ENCODE measurements at places on chromosomes 16 and 17.

- no peak for DNase-seq
Observed at GRCh38 chr16:69852815-69853214, 90.7 kb downstream of the WWP2 start.

DNA sequence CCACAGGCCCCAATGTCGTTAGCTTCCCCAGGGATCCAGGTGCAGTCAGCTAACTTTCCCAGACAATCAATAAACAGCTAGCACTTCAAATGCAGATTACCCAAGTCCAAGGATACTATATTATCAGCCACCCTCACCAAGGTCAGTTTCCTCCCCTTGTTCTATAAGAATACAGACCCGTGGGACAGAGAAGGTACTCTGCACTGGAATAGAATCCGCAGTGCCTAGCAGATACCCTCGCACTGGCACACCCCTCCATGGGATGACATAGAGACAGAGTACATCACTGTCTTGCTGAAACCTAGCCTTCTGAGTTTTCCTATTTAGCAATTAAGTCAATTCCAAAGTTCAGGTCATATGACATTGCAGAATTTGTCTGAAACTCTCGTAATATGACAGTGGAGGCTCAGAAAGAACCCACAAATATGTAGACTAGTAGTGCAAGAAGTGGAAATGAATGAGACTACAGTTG, 40.0 kb upstream of the ABCA10 start:
- no peak for DNase-seq

DNA sequence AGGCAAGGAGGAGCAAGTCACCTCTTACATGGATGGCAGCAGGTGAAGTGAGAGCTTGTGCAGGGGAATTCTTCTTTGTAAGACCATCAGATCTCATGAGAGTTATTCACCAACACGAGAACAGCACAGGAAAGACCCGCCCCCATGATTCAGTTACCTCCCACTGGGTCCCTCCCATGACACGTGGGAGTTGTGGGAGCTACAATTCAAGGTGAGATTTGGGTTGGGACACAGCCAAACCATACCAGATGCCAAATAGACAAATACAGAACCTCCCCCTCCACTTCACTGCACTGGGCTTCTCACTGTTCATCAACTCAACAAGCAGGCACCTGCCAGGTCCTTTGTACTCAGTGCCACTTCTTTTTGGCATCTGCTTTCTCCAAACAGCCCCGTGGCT, 100.2 kb downstream of the WSCD1 start:
- no peak for DNase-seq

- no peak for DNase-seq
Observed at GRCh38 chr16:14117051-14117450, 45.9 kb downstream of the MRTFB start.

- no peak for DNase-seq
Observed at GRCh38 chr17:64500862-64501765, 4.3 kb upstream of the POLG2 start.

DNA sequence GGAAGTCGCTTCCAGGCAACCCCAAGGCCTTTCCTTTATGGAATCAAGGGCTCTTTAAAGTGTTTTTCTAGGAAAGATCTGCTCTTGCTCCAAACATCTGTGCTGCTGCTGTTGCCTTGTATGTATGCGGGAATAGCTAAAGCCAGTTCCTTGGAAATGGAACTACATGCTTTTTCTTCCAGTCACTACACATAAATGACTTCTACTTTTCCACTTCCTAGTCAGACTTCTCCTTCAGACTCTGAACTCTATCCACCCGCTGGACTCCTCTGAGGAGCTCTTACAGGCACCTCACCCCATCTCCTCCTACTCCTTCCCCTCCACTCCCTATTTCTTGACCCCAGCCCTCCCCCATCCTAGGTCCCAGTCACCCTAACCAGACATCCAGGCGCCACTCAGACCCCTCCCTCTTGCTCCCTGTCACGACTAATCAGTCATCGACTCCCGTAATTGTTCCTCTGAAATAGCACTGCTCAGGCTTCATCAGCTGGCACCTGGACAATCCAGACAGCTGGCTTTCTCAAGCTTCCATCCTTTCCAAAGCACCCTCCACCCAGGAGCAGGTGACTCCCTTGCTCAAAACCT, 15.0 kb upstream of the PEMT start:
- no peak for DNase-seq

- no peak for DNase-seq
Observed at GRCh38 chr17:70859829-70860228, 690.5 kb downstream of the KCNJ2 start.

DNA sequence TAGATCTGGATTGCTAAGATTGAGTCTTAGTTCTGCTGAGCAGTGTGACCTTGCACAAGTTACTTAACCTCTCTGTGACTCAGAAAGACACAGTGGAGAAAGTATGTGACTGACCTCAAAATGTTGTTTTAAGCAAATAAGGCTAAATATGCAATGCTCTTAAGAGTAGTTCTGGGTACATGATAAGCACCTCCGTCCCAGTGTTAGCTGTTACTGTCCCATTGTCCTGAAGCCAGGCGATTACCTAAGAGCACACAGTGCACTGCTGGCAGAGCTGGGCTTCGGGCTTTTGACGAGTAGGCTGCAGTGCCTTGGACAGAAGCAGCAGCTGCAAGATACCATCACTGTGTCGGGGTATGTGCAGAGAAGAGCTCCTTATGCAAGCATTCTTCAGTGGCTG, 32.7 kb upstream of the FOXF1 start:
- no peak for DNase-seq

- DNase-seq: no peak
Observed at GRCh38 chr16:65782611-65783600, 583.6 kb upstream of the CDH5 start.

GRCh38 chr17:49691086-49691676, 13.3 kb upstream of the SPOP start:
- no peak for DNase-seq

GRCh38 chr17:3015890-3016289, 47.5 kb downstream of the OR1D5 start:
- DNase-seq: no peak

DNA sequence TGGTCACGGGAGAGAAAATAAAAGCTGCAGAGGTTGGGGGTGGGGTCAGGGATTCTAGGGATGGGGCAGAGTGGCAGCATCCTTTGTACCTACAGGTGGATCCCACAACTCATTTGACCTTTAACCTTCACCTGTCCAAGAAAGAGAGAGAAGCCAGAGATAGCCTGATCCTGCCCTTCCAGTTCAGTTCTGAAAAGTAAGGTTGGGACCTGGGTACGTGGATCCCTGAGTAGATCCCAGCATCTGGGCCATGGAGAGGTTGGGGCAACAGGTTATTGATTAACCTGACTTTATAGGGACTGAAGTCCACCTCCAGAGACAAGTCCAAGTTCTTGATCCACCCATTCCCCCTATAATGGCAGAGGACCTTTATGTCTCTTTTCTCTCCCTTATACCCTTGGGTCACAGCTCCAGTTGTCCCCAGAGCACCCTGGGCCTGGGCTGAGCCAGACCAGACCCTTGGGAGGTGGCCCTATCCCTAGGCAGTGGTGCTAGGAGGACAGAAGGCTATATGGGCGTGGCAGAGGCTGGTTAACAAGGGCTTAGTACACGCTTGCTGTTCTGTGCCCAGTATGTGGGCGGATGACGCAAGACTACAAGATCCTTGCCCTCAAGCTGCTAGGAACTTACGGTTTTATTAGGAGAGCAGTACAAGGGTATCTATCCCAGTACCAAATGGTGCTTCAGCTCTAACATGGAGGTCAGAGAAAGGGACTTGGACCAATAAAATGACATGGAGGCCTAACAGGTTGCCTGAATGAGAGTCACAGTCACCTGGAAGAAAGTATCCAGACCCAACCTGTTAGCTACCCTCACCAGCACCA, 3.3 kb downstream of the CLDN7 start:
- DNase-seq: no peak

- DNase-seq: no peak
Observed at GRCh38 chr16:16090238-16090637, 133.1 kb downstream of the ABCC6 start.

- DNase-seq: no peak
Observed at GRCh38 chr17:38852771-38853291, 690 bp downstream of the RPL23 start.

GRCh38 chr16:53899431-53899830, 195.5 kb downstream of the FTO start:
- no peak for DNase-seq

- peak; percentile 88 for DNase-seq
Observed at GRCh38 chr16:27449434-27450195, 47.6 kb downstream of the IL21R start.

DNA sequence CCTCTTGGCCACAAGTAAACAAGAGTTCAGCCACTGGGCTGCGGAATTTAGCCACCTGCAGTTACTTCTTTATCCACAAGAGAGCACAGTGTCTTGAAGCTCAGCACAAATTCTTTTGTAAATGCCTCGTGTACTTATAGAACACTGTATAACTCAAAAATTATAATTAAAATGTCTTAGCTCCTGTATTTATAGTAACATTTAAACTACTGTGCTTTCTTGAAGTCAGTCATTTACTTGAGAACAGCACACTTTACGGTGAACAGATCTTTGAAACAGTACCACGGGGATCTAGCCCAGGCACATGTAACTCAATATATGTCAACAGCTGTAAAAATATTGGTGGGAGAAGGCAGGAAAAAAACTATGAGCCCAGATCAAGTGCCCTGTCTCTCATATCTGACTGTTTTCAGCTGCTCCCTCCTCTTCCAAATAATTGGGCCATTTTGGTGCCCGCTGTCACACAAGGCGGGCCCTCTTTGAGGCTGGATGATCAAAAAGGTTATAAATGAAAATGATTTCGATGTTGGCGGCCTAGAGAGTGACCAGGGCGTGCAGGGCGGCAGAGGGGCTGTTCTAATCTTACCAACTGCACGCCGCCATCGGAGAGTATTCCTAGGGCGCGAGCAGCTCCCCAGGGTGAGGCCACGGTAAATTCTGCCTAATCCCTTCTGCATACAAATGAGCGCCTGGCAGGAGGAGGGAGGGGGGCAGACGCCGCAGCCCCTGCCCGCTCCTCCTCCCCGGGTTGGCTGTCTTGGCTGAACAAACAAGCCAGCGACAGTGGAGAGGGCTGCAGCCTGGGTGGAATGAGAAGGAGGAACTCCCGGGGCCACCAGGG, 183.2 kb downstream of the C16orf78 start:
- DNase-seq: no peak

- no peak for DNase-seq
Observed at GRCh38 chr17:76184290-76184689, 43.2 kb upstream of the FOXJ1 start.

- DNase-seq: no peak
Observed at GRCh38 chr17:76834870-76835269, 33.3 kb upstream of the MGAT5B start.

DNA sequence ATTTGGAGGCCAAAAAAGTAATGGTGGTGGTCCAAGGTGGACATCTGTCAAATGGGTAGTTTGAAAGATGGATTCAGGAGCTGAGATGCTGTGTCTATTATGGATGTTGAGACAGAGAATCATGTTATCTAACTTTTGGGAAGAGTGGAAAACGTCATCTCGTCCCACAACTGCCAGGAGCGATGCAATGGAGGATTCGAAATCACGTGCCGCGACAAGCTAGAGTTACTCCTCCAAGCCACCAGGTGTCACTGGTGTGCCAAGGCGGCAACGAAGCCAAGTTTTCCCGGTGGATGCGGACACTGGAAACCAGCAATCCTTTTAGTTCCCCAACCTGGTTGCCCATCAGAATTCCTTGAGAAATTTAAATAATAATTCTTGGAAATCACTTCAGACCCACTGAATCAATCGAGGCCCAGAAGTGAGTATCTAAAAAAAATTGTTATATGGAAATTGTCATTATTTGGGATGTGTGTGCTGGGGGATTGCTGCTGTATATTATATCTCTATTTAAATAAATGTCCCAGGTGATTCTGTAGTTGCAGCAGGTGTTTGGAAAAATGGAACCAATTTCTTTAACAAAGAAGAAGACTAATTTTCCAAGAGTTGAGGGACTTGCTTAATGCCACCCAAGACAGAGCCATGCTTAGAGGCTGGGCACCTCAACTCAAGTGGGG, 206.1 kb downstream of the HAPSTR1 start:
- DNase-seq: no peak

DNA sequence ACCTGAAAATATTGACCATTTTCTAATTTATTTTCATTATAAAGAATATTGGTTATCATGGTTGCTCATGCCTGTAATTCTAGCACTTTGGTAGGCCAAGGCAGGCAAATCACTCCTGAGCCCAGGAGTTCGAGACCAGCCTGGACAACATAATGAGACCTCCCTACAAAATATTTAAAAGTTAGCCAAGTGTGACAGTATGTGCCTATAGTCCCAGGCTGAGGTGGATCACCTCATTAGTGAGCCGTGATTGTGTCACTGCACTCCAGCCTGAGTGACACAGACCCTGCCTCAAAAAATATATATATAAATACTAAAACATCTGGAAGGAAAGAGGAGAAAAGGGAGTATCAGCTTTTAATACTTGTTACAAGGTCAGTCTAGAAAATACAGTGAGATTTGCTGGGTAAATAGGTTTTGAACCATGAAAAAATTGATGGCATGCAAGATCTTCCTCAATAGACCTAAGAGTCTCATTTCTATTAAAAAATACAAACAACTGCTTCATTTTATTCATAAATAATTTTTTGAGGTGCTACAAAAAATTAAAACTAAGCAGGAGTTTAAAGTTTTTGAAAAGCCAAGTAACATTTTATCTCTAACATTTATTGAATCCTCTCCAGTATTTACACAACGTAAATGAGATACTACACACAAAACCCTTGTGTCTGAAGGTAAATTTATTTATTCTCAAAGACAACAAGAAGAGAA, 47.7 kb downstream of the TUBD1 start:
- no peak for DNase-seq

GRCh38 chr17:7441266-7441665, 2.0 kb downstream of the FGF11 start:
- no peak for DNase-seq

DNA sequence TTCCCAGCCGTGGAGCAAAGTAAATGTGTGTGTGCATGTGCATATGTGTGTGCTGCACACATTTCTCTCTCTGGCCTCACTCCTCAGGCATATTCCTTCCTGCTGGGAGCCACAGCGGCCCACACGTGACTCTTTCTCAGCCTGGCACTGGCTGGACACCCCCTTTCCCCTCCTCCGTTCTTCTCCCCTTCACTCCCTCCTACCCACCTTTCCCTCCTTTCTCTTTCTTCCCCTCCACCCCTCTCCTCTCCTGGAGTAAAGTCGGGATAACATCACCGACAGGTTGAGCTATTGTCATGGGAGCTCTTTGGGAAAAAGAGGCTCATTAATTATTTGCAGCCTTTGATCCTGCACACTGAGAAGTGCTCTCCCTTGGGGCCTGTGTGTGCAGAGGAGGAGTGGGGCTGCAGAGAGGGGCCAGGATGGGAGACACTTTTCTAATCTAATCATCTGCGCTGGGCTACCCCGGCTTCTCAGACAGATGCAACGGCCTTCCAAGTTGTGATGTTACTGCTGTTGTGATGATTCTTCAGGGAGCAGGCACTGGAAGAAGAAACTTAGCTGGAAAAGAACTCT, 126.3 kb upstream of the HSBP1 start:
- no peak for DNase-seq

All from activated CD8-positive, alpha-beta memory T cell treated with anti-CD3 and anti-CD28 coated beads for 48 hours (primary cell).